Activated CD4-positive, alpha-beta T cell treated with anti-CD3 and anti-CD28 coated beads, Interleukin-2, amount 10 ng/mL, durations not matched to agents 24 days and 14 days (primary cell): ENCODE measurements at places on chromosomes 3 and 15. TPM values are rescaled to one million over a fixed set of nuclear protein-coding genes. Genes with fewer than 3 reads are reported as not detected.

Gene C3orf49
- total RNA-seq: not detected in 2 replicates

Gene SST
- not detected in 2 replicates for total RNA-seq

Gene PTH1R
- total RNA-seq: not detected in 2 replicates

Gene LSAMP
- not detected in 2 replicates for total RNA-seq

Gene RTP4
- total RNA-seq: 3.0 and 3.4 TPM in 2 replicates

- DNase-seq: no peak
Measured at GRCh38 chr3:141921316-141921715, 44.9 kb downstream of the ATP1B3 start.

GRCh38 chr3:94098452-94098851, 35.6 kb downstream of the NSUN3 start:
- no peak for DNase-seq

- no peak for DNase-seq
Measured at GRCh38 chr3:39724233-39724846, 85.1 kb upstream of the MYRIP start.

- no peak for DNase-seq
Measured at GRCh38 chr3:128398586-128398985, 68.1 kb downstream of the DNAJB8 start.

- DNase-seq: no peak
Measured at GRCh38 chr15:69974321-69974720, 123.4 kb downstream of the TLE3 start.

DNA sequence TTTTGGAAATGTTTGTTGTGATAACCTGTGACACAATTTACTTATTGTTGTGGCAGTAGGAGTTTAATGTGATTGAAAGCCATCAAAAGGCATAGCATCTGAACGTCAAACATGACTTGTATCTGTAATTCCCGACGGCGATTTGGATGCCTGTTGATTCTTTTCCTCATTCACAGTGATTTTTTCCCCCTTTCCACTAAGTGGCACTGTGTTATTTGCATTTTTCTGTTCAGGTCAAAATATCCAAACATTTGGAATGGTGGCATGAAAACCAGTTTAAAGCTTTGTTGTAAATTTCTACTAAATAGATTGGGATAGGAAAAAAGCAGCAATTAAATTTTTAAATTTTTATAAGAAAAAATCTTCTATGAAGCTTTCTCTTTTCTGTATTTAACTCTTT, 259.9 kb upstream of the KCNH8 start:
- no peak for DNase-seq

- DNase-seq: no peak
Measured at GRCh38 chr3:49025793-49026520, 3.2 kb downstream of the IMPDH2 start.

- no peak for DNase-seq
Measured at GRCh38 chr3:196666001-196666867, 26.7 kb downstream of the NRROS start.

DNA sequence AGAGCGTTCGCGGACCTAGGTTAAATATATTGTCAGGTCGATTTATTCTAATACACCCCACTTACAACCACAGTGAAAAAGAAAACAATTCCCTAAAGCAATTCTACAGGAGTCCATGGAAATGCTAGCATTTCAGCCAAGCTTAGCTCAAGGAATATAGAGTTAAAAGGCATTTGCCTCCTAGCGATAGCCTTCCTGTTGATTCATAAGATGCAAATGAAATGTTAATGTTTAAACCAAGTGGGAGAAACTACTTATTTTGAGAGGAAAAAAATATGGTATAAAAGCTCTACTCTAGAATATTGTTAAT, 1.7 kb upstream of the ALCAM start:
- DNase-seq: no peak
